ENCODE measurements at places on chromosomes 1 and 21.

DNA sequence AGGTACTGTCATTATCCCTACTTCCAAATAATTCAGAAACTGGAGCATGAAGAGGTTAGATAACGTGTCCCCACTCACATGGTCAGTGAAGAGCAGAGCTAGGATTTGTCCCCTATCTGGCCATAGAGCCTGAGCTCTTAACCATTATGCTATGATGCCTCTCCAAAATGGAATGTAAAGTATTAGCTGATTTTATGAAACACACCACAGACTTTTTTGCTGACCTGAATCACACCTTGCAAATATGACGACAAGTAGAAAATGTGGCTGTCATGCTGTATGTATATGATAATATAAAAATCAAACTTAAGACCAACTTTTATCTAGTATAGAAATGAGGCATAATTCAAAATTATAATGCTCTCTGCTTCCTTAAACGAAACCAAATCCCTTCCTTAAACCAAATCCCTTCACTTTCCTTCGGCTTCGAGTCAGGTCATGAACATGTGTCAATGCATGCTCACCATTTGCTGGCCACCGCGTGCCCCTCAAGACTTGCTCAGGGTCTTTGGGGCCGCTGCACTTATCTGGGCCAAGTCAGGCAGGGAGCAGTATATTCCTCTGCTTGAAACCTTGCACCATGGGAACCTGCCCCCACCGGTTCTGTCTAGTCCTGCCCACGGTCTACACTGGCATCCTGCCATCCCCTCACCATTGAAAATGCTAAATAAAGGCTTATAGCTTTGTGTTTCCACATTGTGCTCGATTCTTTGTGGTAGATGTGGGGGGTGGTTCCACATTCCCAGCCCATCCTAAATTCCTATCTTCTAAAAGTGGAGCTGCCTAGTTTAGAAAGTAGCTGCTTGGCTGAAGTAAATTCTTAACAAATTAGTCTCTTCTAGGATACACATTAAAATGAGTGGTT is 1.6 kb upstream of the TMCC2 start:
- DNase-seq, result no peak

- DNase-seq, result no peak
Observed at GRCh38 chr1:219812086-219812485, 116.3 kb downstream of the SLC30A10 start.

GRCh38 chr1:234134878-234135277 is 230.4 kb downstream of the SLC35F3 start:
- DNase-seq, result no peak

GRCh38 chr1:209820986-209821385 is 6.8 kb upstream of the UTP25 start:
- DNase-seq, result no peak

DNA sequence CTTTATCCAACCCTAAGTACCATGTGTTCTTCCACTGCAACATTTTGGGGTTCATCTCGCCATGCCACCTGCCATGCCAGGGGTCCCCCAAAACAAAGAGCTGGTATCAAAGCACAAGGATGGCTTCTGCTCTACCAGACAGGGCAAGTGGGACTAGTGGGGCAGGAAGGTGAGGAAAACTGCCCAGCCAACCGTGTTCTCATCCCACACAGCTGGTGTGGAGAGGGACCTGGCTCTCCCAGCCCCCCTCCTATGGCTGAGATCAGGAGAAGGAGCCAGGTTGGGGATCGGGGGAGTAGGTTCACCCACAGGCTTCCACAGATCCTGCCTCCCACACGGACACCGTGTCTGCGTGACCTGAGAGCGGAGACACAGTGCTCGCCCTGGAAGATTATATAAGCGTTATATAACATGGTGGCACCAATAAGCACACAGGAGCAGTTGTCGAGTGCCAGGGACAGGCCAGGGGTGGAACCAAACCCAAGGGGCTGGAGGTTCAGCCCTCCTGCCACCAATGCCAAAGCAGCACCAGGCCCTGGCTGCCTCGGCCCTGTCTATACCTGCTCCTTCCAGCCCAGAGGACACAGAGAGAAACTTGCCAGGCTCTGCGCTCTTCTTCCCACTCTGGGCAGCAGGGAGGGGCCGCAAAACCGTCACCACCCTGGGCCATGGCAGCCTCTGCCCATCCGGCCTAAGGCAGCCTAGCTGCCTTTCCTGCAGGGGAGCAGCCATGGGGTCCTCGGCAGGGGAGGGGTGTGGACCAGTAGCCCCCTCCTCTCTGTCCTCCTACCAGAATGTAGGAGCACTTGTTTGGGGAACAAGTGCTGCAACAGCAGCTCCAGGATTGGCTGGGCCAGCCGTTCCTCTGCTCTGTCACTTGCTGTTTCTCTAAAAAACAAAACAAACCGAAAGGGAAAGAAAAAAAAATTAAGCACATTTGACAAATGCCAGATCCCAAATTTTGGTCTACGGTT is 43.5 kb downstream of the CD34 start:
- peak; percentile 50 for DNase-seq

DNA sequence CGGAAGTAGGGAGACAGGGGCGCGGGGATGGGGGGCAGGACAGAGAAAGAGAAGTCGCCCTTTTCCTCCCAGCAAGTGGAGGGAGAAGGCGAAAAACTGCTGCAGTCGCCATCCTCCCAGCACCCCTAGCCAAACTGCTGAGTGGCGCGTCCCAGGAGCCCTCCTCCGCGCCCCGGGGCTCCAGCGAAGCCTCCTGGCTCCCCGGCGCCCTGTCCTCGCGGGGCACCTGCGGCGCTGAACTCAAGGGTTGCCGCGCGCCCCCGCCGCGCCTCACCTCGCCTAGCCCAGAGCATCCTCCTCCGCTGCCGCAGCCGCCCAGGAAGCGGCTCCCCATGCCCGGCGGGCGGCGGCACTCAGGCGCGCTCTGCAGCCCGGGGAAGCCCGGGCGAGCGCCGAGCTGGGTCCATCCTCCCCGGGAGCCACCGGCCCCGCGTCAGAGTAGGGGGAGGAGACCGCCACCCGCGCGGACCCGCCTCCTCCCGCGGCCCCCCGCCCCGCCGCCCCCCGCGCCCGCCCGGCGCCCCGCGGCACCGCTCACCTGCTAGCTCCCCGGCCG is at the start of gene DAB1:
Gene DAB1, minus strand, starts transcription at position 405 of the 556 bp plus-strand sequence. CDS start 133,030 bp downstream, outside the sequence.
- DNase-seq, result peak; percentile 9

GRCh38 chr1:53314096-53314495 is 13.8 kb downstream of the LRP8 start:
- DNase-seq, result no peak

GRCh38 chr1:37741662-37742061 is 23.3 kb downstream of the EPHA10 start:
- no peak for DNase-seq

DNA sequence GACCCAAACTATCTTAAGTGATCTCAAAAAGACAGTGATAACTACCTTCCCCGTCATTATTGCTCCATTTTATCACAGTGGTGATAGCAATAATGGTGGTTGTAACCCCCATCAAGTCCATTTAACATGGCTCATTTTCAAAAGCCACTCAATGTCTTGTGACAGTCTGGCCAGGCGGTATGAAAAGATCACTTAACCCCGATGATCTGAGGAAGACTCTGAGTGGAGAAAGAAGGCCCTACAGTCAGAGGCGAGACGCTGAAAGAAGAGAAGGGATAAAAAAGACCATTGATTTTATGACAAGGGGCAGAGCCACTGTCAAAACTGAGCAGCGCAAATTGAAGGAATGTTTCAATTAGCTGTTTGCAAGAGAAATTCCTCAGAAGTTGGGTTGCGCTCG is 417.2 kb upstream of the PBX1 start:
- no peak for DNase-seq

DNA sequence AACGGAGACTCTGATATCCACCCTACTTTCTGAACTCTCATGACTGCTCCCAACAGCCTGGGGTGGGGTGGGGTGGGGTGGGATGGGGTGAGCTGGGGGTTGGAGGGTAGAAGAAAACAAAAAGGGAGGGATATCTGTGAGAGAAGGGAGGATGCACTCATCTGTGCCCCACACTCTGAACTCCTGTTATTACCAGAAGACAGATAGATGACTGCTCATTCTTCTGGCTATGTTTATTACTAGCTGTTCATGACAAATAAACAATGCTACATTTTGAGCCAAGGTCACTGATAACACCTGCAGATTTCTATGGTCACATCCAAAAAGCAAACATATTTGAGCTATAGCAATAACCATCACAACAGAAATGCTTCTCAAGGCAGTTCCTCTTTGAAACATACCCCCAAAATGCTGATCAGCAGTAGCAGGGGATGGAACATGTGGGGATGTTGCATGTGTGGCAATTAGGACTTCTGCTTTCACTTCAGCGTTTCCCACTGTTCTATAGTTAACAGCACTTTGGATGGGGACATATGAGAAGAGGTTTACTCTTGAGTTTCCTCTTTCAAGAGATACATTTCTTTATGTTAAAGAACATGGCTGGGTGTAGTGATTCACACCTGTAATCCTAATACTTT is 43.3 kb downstream of the GPR3 start:
- peak; percentile 76 for DNase-seq

DNA sequence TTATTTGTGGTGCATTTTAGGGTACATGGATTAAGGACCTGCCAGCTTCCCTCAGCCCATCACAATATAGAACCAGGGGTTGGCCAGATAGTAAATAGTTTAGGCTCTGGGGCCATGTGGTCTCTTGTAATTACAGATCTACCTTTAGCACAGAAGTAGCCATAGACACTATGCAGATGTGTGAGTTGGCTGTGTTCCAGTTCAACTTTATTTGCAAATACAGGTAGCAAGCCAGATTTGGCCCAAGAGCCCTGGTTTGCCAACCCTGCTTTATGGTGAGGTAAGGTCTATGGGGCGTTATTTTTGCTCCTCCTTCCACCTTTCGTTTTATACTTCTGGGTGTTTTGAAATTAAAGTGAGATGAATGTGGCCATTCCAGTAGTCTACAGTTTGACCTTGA is 48.7 kb downstream of the MRPS6 start:
- DNase-seq, result no peak

GRCh38 chr1:6477039-6477820 is 11.3 kb upstream of the TNFRSF25 start:
- no peak for DNase-seq

GRCh38 chr1:20164694-20165202 is 21.1 kb upstream of the UBXN10 start:
- DNase-seq, result no peak

GRCh38 chr1:201495551-201496295 is 11.2 kb downstream of the CSRP1 start:
- no peak for DNase-seq

- no peak for DNase-seq
Observed at GRCh38 chr1:202576816-202577215, 133.4 kb downstream of the SYT2 start.

- DNase-seq, result no peak
Observed at GRCh38 chr1:115495625-115496024, 146.1 kb upstream of the VANGL1 start.

- no peak for DNase-seq
Observed at GRCh38 chr1:45033356-45033755, 21.3 kb downstream of the UROD start.

GRCh38 chr1:159827102-159827490 is 423 bp downstream of the SLAMF8 start:
- no peak for DNase-seq

GRCh38 chr1:1567152-1567875 is 7.3 kb downstream of the SSU72 start:
- DNase-seq, result no peak

DNA sequence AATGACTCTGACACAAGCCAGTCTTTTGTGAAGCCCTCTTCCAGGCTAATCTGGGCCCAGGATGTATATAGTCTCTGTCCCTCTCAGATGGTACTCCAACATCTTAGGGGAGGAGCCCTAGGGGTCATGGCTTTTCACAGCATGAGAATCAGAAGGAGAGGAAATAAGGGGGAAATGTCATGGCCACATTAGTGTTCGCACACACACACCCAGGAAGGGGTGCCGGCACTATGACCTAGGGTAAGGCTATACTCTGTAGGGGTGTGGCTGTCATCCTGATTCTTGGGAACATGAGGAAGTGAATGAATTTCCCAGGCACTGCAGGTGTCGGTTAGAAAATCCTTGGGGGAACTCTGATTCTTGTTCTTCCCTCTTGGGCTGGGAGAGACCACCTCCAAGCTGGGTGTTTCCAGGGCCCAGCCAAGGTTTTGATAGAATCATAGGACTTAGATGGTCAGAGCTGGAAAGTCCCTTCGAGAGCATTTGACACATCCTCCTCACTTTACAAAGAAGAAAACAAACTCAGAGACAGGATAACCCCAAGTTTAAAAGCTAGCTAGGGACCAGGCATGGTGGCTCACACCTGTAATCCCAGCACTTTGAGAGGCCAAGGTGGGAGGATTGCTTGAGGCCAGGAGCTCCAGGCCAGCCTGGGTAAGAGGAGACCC is 22.0 kb downstream of the GFI1 start:
- DNase-seq, result no peak

DNA sequence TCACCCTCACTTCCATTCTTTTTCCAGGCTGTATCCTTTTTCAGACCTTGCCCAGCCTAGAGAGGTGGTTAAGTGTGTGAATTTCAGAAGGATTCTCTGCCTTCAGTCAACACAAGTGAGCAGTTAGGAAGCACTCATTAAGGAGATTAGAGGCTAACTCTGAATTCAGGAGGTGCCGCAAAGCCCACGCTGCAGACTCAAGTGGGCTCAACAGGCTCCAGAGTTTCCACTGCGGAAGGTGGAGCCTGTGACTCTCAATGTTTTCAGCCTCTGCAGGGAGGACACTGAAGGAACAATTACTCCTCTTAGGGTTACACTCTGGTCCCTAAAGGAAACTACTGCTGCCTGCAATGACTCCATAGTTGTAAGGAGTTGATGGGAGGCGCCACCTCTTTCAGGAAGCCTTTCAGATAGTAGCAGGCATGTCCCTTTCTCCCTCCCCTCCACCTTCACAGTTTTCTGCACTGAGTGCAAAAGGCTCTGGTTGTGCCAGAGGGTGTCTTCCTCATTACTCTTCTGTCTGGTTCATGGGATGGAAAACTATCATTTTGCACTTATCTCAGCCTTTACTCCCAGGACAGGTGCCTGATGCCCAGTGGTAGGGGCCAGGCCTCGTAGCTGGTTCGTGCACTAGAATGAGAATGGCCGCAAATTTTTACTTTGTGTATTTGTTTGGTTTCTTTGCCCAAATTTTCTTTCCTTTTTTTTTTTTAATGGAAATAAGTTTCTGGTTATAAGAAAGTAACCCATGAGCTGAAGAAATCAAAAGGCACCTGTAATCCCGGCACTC is 55.2 kb upstream of the SELENON start:
- no peak for DNase-seq

DNA sequence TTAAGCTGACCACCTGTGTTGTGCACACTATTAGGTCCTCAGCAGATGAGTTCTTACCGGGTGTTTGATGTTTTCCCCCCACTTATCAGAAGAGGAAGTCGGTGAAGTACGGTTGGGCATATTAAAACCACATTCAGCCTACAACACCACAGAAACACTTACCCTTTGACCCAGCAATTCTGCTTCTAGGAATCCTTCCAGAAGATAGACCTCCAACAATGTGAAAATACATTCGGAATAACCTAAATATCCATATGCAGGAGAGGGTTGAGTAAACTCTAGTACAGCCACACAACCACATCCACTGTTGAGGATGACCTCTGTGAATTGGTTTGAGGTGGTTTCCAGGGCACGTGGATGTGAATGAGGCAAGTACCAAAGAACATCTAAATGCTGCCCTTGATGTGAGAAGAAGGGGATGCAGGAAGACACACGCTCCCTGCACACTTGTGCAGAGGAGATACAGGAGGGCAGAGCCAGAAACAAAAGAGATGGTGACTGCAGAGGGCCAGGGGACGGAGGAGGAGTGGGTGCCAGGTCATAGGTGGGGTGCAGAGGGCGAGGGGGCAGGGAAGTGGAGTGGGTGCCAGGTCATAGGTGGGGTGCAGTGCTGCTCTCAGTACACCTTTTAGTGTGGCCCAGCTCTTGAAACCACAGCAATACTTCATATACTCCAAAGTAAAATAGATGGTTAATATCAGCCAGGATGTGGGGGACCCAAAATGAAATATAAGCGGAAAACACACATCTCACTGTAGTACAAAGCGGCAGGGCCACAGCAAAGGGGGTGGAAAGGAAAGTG is 12.8 kb downstream of the ADARB1 start:
- peak; percentile 82 for DNase-seq

Measured in common myeloid progenitor, CD34-positive (primary cell).